ENCODE measurements at places on chromosomes 7 and 10. TPM values are rescaled to one million over a fixed set of nuclear protein-coding genes. Genes with fewer than 3 reads are reported as not detected.

GRCh38 chr10:77226853-77227565 is 410.6 kb downstream of the KCNMA1 start:
- H3K4me1 ChIP-seq = peaks cover 4% of the 10 kb centered on the region
- no peak overlapping the region for H3K27ac ChIP-seq
- H3K27me3 ChIP-seq = peaks cover 9% of the 10 kb centered on the region

GRCh38 chr7:133165001-133165400 is 83.1 kb upstream of the CHCHD3 start:
- no peak for DNase-seq
- H3K27me3 ChIP-seq = peaks cover 9% of the 10 kb centered on the region

- peaks cover 11% of the 10 kb centered on the region for H3K4me1 ChIP-seq
- no peak for DNase-seq
- peaks cover 16% of the 10 kb centered on the region for H3K36me3 ChIP-seq
These were observed 744 bp downstream of the TRIP6 start for GRCh38 chr7:100867776-100868485.

ASZ1 gene
- not detected for total RNA-seq

VPS37D gene
- total RNA-seq = 0.45 TPM

GAD2 gene
- not detected for total RNA-seq
